ENCODE measurements at places on chromosomes 12 and 14.
A peak's percentile ranks its signal among the peaks of the same experiment; 100 is the strongest.

GRCh38 chr14:104292084-104292970, 153.9 kb downstream of the KIF26A start:
- DNase-seq, result no peak

- no peak for DNase-seq
Measured at GRCh38 chr12:20778969-20779368, 31.5 kb upstream of the SLCO1B3 start.

DNA sequence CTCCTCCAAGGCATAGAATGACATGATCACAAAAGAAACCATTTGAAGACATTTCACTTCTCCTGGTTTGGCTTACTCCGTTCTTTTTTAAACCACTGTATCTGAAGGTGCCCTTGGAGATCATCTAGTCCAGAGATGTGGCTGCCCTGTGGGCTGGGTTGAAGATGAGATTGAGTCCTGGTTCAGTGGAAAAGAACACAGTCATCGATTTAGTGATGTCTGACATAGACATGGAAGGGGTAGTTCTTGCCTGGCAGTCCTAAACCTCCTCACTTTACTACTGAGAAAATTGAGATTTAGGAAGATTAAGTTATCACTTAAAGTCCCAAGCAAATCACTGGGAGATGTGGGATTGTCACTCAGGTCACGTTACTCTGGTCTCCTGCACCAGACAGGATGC, 2.8 kb downstream of the VSIG10 start:
- no peak for DNase-seq

DNA sequence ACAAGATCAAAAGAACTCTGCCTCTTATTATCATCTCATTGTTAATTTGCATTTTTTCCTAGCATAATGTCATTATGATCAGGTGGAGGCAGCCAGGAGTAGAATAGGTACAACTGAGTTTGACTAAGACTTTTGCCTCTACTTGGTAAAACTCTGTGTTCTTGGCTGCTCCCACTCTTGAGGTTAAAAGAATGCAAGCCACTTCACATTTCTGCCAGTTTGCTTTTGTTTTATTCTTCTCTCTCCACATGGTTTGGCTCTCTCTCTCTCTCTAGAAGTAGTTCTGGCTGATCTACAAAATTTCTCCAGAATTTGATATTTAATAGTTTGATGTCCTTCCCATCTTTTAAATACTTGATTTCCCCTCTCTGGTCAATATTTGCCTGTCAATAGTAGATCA, 170.7 kb upstream of the E2F7 start:
- no peak for DNase-seq

DNA sequence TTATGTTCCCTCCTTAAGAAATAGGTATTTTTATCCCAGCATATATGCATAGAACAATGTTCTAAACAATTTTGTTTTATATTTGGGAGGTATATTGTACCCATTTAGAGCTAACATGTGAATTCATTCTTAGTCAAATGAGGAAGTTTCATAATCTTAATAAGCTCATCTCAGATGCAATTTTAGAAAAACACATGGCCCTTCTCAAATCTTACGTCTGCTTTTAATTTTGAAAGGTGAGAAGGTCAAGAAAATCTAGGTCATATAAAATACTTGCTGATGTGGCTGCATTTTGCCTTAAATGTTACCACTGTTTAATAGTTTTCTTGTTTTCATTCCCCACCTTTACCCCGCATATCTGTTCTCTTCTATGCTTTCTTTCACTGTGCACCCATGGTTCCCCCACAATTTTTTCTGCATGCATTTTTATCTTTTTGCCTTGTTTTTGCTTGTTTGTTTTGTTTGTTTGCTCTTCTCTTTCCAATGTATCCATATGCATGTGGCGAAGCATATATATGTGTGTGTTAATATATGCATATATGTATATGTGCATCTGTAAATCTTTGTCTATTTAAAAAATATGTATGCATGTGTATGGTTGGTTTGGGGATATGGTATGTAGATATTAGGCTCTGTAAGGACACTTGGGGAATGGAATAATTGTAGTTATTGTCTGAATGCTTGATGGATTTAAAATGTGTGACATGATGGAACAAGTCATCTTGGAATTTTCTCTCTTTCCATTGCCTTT, 317.1 kb downstream of the BCAT1 start:
- no peak for DNase-seq

DNA sequence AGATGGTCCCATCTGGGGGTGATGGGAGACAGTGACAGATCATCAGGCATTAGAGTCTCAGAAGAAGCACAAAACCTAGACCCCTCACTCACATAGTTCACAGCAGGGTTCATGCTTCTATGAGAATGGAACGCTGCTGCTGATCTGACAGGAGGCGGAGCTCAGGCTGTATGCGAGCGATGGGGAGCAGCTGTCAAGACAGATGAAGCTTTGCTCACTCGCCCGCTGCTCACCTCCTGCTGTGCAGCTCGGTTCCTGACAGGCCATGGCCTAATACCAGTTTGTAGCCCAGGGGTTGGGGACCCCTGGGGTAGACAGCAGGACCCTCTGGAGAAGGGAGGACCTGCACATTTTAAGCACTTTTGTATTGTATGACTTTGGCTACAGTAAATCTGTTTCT, 111.2 kb downstream of the LGMN start:
- DNase-seq, result no peak

- no peak for DNase-seq
Measured at GRCh38 chr14:85873006-85873405, 343.1 kb downstream of the FLRT2 start.

DNA sequence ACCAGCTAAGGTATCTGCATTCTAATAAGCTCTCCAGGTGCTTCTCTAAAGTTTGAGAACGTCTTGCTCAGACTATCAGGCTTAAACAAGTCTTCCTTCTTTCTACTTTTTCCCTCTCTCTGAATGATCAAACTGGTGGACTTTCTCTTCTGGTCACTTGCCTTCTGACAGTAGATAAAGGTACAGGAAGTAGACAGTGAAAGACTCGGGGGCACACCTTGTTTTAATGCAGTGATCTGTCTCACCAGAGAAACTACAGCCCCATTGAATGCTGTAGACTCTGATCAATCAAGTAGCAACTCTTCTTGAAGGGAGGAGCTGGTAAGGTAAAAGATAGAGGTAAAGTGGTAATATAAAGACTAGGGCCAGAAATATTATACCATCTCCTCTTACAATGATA, 48.1 kb upstream of the ATXN7L3B start:
- DNase-seq, result no peak

GRCh38 chr14:73209953-73210352, 27.4 kb upstream of the PAPLN start:
- DNase-seq, result peak; percentile 77

DNA sequence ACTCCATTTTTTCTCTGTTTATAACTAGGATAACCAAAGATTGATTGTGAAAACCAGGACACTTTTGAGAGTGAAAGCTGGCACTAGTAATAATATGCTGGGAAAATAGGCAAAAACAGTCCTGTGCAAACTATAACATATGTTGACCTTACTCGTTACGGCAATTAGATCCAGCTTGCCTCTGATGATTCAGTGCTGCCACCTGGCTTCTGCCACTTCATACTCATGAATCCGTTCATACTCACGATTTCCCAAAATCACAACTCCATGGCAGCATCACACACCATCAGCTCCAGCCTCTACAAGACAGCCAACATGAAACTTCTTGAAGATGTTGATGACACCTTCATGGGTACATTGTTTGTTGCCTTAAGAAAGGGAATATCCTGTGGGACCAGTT, 49.1 kb upstream of the CAND1 start:
- DNase-seq, result peak; percentile 10

- DNase-seq, result no peak
Measured at GRCh38 chr14:20757965-20758364, 10.2 kb upstream of the EDDM3B start.

DNA sequence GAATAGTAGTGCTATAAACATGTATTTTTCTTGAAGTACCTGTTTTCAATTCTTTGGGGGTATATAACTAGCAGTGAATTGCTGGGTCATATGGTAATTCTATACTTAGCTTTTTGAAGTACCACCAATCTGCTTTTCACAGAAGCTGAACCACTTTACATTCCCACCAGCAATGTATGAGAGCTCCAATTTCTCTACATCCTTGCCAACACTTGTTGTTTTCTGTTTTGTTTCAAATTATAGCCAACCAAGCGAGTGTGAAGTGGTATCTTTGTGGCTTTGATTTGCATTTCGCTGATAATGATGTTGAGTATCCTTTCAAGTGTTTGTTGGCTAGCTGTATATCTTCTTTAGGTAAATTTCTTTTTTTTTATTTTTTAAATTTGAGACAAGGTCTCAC, 95.7 kb downstream of the PAPLN start:
- DNase-seq, result no peak

DNA sequence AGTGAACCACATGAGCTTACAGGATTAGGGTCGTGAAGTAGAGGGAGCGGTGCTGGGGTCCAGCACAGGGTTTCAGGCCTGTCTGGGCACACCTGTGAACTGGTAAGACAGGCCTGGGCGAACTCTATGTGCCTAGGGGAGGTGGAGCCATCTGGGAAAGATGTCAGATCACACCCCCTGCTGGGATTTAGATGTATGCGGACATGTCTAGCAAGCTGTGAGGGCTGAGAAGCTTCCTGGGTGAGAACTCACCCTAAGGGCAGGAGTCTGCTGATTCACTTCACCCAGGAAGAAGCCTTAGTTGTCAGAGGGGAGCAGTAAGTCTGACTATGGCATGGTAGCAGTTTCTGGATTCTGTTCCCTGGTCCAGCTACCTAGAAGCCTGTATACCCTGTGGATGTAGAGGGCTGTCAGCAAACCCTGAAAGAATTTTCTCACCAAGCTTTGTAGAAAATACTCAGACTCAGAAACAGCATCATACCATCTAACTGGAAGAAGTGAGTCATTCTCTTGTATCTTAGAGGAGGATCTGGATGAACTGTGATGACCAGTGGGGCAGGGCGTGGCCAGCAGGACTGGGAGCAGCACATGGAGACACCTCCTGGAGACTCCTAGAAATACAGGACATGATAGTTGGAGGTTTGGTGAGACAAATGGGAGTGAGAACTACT, 11.2 kb upstream of the PYGL start:
- peak; percentile 97 for DNase-seq

DNA sequence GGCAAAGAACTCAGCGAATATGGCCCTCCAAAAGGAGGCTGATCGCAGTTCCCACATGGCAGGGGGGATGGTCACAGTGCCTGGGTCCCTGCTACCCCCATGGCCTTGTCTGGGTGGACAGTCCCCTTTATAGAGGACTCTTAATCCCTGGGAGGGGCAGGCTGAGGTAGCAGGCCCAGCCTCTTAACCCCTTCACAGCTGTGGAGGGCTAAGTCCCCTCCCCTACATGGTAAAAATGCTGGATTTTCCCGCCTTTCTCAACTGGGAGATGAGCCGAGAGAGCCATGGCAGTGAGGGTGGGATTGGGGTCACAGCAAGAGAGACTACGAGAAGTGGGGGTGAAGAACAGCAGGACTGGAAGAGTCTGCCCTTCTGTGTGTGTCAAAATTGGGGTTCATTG, at the start of gene MIP:
TSS of gene MIP (minus strand) at position 101 of the 400 bp plus-strand sequence. CDS start at position 57, 44 bp downstream.
- DNase-seq, result no peak

GRCh38 chr14:78752518-78753188, 582.5 kb downstream of the NRXN3 start:
- DNase-seq, result no peak

DNA sequence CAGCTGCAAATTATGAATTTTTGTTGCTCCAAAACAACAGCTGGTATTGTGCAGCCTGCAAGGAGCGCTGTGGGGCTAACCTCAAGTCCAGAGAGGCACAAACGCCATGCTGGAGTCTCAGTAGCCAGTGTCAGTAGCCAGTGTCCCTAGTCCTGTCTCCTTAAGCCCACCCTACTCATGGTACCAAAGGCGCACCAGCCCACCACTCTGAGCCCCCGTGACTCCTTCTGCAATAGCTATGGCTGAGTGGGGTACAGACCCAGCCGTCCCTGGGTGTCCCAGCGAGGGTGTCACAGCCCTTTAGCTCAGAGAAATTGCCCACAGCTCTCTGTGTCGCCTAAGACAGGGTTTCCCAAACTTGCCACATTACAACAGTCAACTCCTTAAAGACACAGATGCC, 65.2 kb downstream of the ARL6IP4 start:
- no peak for DNase-seq

GRCh38 chr14:100446572-100446971, 123.4 kb downstream of the SLC25A47 start:
- DNase-seq, result no peak

GRCh38 chr12:104649921-104650320, 193.2 kb downstream of the CHST11 start:
- no peak for DNase-seq

DNA sequence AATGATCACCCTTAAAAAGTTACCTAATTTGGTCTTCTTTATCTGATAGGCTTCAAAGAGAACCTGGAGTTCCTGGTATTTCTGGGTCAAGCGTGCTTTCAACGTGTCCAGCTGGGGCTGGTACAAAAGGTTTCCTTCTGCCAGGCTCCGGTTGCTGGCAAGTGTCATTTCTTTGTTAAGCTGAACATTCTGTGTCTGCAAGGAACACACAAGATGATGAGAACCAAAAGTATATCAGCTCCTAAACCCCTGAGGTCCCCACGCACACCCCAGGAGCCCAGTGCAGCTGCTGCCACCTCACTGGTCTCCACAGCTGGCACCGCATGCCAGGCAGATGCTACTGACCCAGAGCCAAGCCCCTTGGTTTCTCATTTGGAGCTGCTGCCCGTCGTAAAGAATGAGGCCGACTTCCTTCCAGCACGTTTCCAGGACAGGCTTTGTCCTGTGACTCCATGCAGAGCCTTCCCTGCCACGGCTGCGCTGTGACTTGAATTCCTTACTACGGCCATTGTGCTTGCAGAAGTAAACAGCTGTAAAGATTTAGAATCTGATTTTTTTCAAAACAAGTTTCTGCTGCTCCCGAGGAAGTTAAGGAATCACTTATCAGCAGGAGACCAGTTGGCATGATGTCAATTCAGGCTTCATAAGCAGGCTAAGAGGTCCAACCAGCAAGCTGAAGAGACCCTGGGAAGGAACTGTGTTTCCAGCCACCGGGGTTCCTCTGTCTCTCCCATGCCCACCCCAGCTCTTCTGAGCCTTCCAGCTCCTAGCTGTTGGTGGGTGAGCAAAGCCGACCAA, 24.9 kb downstream of the VPS37B start:
- DNase-seq, result no peak

GRCh38 chr12:2238111-2238510, 185.3 kb downstream of the CACNA1C start:
- no peak for DNase-seq

DNA sequence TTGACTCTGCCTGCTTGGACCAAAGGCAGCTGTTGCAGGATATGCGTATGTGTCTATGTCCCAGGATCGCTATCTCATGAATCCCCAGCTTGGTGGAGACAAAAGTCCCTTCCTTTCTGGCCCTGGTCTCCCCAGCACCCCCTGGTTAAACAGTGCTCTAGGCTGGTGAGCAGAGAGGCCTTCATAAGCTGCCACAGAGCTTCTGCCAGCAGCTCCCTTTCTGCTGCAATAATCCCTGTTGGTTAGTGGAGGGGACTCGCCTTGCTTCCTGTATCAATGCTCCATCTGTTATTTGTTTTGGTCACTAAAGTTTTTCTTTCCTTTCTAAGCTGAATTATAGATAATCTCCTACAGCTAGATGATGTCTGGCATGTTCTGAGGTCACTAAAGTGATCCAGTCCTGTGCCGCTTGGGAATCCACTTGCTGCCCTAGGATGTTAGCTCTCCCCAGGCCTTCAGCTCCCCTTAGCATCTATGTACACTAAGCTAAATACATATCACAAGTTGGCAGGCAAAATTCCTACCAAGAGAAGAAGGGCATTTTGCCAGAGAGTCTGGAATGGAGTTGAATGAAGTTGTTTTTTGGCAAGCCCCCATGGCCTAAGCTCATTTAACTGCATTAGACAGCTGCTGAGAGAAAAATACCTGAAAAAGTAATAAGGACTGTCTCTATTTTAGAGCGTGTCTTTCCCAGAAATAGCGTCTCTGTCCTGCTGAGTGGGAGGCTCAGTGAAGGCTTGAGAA, 47.8 kb downstream of the RDH12 start:
- DNase-seq, result no peak

- no peak for DNase-seq
Measured at GRCh38 chr14:79608446-79608845, 602.9 kb downstream of the DIO2 start.
